Glutamatergic neuron (in vitro differentiated cells): ENCODE measurements at places on chromosomes 7 and 10.
A peak's percentile ranks its signal among the peaks of the same experiment; 100 is the strongest.

GRCh38 chr10:111473361-111473760, 396.5 kb downstream of the ADRA2A start:
- H3K36me3 ChIP-seq: no peaks in the 10 kb centered on the region
- peaks cover 1% of the 10 kb centered on the region for H3K4me1 ChIP-seq
- H3K27me3 ChIP-seq: no peaks in the 10 kb centered on the region
- H3K4me3 ChIP-seq: no peak overlapping the region

DNA sequence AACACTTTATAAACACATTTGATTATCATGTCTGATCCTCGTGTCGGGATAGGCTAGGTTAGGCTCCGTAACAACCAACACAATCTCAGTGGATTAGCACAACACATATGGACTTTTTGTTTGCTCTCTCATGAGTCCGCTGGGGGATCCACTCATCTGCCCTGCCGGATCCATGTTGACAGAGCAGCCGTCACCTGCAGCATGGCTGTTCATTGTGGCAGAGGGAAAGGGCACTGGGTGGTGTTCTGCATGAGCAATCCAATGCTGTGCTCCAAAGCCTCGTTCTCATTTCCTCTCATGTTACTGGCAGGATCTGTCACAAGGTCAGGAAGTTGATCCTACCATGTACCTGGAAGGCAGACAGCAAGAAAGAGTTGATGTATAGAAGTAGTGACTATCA, 62.5 kb upstream of the RAPGEF5 start:
- DNase-seq: no peak
- no peaks in the 10 kb centered on the region for H3K27me3 ChIP-seq
- H3K27ac ChIP-seq: no peak overlapping the region
- H3K4me3 ChIP-seq: no peak overlapping the region
- no peaks in the 10 kb centered on the region for H3K4me1 ChIP-seq
- H3K36me3 ChIP-seq: no peaks in the 10 kb centered on the region

GRCh38 chr7:2201128-2201527, 31.6 kb downstream of the MAD1L1 start:
- H3K4me3 ChIP-seq: no peak overlapping the region
- no peaks in the 10 kb centered on the region for H3K36me3 ChIP-seq
- peaks cover 26% of the 10 kb centered on the region for H3K4me1 ChIP-seq
- no peak for DNase-seq

GRCh38 chr10:5443429-5443828, 31.1 kb downstream of the NET1 start:
- no peak for DNase-seq
- H3K27me3 ChIP-seq: no peaks in the 10 kb centered on the region
- no peak overlapping the region for H3K4me3 ChIP-seq

- H3K4me1 ChIP-seq: peaks cover 8% of the 10 kb centered on the region
- H3K4me3 ChIP-seq: peak overlapping the region; percentile 83
- H3K27me3 ChIP-seq: peaks cover 71% of the 10 kb centered on the region
These were observed 7.2 kb downstream of the DLX5 start for GRCh38 chr7:97017192-97018125.

GRCh38 chr7:112257073-112257472, 50.6 kb downstream of the ZNF277 start:
- H3K4me1 ChIP-seq: peaks cover 4% of the 10 kb centered on the region
- H3K4me3 ChIP-seq: no peak overlapping the region
- H3K27ac ChIP-seq: no peak overlapping the region
- H3K27me3 ChIP-seq: no peaks in the 10 kb centered on the region
- no peaks in the 10 kb centered on the region for H3K36me3 ChIP-seq
- DNase-seq: no peak

DNA sequence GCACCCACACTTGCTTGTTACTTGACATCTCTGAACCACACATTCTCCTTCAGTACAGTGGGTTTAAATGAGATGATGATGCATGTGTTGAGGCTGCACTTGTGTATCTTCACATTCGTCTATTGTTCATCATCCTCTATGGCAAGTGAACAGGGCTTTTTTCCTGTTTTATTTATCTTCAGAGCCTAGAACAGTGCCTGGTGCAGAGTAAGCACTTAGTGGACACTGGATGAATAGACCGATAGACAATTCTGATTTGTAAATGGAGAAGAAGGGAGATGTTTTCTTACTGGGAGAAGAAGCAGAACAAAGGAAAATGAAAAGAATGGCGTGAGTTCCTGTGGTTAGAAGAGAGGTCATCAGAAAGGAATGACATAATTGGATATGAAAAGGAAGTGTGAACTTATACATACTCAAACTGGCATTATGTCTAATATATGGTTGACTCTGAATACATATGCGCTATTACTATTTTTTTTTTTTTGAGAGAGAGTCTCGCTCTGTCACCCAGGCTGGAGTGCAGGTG, 99.7 kb downstream of the AVL9 start:
- DNase-seq: no peak
- peaks cover 1% of the 10 kb centered on the region for H3K27me3 ChIP-seq
- no peak overlapping the region for H3K27ac ChIP-seq
- peaks cover 4% of the 10 kb centered on the region for H3K4me1 ChIP-seq
- peaks cover 9% of the 10 kb centered on the region for H3K36me3 ChIP-seq

DNA sequence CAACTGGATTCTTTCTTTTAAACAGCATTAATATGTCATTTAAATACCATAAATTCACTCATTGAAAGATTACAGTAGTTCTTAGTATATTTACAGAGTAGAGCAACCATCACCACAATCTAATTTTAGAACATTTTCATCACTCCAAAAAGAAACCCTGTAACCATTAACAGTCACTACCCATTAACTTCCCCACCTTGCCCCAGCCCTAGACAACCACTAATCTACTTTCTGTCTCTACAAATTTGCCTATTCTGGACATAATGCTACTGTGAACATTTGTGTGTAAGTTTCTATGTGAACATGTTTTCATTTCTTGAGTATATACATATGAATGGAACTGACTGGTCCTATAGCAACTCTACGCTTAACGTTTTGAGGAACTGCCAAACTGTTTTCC, 42.4 kb downstream of the P4HA1 start:
- no peak for DNase-seq
- no peak overlapping the region for H3K4me3 ChIP-seq
- H3K27ac ChIP-seq: no peak overlapping the region

DNA sequence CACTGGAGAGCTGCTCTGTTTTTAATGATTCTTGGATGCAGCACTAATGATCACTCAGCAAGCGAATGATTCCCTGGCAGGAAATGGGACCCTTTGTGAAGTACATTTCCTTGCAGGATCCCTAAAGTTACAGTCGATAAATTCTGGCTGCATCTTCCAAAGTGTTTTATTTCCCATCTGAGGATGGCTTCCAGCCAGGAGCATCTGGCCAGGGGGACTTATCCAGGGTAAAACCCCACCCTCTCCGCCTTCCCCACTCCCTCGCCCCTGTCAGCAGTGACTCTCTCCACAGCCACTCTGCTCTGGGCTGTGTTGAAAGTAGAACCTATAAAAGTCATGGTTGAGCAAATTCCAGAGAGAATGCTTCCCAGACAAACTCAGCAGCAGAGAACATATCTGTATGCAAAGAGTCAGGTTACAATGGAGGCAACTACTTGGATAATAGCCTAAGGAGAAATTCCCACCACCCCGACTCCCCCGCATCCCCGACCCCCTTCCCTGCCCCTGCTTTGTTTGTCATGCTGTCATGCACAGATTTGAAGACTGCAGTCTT, 111.0 kb upstream of the ANLN start:
- H3K27me3 ChIP-seq: peaks cover 12% of the 10 kb centered on the region
- H3K27ac ChIP-seq: peak overlapping the region; percentile 78
- peak overlapping the region; percentile 71 for H3K4me3 ChIP-seq
- DNase-seq: no peak
- H3K36me3 ChIP-seq: peaks cover 4% of the 10 kb centered on the region
- H3K4me1 ChIP-seq: peaks cover 60% of the 10 kb centered on the region

- no peak for DNase-seq
- peaks cover 40% of the 10 kb centered on the region for H3K27me3 ChIP-seq
These were observed 13.0 kb downstream of the EN2 start for GRCh38 chr7:155470686-155471638.

DNA sequence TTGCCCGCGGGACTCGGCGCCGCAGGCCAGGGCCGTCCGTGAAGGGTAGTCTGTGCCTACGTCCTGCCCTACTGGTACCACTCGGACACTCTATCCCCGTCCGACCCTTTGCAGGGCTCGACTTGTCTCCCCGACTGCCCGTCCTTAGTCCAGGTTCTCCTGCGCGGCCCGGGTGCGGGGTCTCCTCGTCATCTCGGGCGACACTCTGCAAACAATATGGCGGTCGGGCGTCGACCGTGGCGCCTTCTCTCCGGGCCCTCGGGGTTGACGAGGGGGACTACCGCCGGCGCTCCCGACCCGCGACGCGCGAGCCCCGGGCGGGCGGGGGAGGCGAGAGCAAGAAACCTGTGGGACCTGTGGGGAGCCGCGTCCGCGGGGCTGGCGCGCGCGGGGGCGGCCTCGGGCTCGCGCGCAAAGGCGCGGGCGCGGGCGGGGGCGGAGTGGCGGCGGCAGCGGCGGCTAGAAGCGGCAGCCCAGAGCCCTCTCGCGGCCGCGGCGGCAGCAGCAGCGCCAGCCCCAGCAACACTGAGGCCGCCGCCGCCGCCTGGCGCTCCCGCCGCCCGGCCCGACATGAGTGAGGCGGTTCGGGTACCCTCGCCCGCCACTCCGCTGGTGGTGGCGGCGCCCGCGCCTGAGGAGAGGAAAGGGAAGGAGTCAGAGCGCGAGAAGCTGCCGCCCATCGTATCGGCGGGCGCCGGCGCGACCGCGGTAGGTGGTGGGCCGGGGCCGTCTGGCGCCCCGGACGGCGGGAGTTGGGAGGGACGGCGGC, at the start of gene HECTD2:
Gene HECTD2, plus strand, starts transcription at position 476 of the 769 bp plus-strand sequence. Its CDS starts 95 bp downstream, at position 571.
- H3K4me1 ChIP-seq: peaks cover 14% of the 10 kb centered on the region
- no peaks in the 10 kb centered on the region for H3K36me3 ChIP-seq
- DNase-seq: peak; percentile 86
- peaks cover 12% of the 10 kb centered on the region for H3K27me3 ChIP-seq
- peak within 1 kb of the TSS; percentile 98 for H3K27ac ChIP-seq

GRCh38 chr7:36440880-36441279, 51.2 kb downstream of the ANLN start:
- no peak for DNase-seq
- H3K27me3 ChIP-seq: no peaks in the 10 kb centered on the region
- H3K4me1 ChIP-seq: no peaks in the 10 kb centered on the region
- H3K27ac ChIP-seq: no peak overlapping the region
- no peak overlapping the region for H3K4me3 ChIP-seq

DNA sequence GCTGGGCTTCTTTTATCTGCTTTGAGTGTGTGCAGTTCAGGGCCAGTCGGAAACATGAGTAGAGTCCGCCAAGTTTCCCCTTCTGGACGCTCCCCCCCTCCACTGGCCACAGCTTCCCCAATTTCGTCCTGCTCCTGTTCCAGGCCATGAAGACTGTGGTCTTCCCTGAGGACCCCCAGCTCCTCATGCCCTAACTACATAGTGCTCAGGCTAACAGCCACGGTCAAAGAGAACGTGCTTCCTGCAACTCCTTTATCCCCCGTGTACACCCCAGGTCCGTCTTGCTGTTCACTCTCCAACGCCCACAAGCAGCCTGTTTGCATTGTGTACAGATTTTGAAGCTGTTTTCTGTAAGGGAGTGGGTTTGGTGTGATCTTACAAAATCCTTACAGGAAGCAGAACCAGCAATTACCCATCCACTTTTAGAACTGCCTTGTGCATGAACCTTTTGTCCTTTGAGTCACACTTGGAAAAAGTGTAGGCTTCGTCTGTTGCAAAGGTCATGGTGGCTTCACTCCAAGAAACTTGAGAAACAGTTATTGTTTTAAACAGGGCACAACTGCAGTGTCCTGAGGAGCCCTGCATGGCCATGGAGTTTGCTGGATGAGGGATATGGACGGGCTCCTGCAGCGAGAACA, 77.0 kb upstream of the FAM20C start:
- no peak overlapping the region for H3K4me3 ChIP-seq
- no peak for DNase-seq
- peaks cover 2% of the 10 kb centered on the region for H3K4me1 ChIP-seq
- H3K36me3 ChIP-seq: peaks cover 21% of the 10 kb centered on the region

DNA sequence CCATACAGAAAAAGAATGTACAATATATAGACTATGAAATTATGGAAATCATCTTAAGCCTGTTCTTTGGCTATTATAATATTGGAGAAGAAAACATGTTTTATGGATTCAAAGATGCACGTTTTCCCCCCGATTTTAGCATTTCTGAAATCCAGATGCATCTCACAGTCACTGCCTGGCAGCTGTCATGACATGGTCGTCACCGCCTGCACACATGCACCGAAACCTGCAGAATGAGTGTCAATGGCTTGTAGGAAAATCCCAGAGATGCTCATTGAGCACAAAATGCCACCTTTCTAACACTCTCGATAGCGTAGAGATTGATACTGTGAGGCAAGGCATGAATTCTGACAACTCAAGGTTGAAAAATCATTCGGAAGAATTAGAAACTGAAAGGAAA, 115.5 kb downstream of the TAF3 start:
- no peak for DNase-seq
- H3K27ac ChIP-seq: no peak overlapping the region
- no peaks in the 10 kb centered on the region for H3K27me3 ChIP-seq
- no peaks in the 10 kb centered on the region for H3K36me3 ChIP-seq
- H3K4me3 ChIP-seq: no peak overlapping the region
- peaks cover 9% of the 10 kb centered on the region for H3K4me1 ChIP-seq

- peaks cover 3% of the 10 kb centered on the region for H3K4me1 ChIP-seq
- peaks cover 6% of the 10 kb centered on the region for H3K27me3 ChIP-seq
- H3K4me3 ChIP-seq: no peak overlapping the region
- peaks cover 10% of the 10 kb centered on the region for H3K36me3 ChIP-seq
These were observed 121.6 kb upstream of the SEMA3C start for GRCh38 chr7:81040496-81040895.

DNA sequence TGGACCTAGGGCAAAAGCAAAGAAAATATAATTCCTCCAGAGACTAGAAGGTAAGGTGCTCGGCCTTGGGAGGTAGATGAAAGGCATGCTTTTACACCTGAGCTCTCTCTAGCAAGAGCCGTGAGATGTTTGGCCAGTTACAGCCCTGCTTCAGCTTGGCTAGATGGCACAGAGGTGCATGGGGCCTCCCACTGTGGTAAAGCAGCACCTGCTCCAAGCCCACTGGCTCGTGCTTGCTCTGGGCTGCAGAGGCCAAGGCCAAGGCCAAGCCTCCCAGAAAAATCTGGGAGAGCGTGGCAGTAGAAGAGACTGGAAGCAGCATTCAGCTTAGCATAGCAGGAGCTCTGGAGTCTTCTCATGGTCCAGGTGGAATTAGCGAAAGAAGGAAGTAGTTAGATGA, 31.0 kb upstream of the OPALIN start:
- no peak overlapping the region for H3K4me3 ChIP-seq
- H3K27me3 ChIP-seq: peaks cover 3% of the 10 kb centered on the region
- H3K27ac ChIP-seq: no peak overlapping the region
- no peaks in the 10 kb centered on the region for H3K4me1 ChIP-seq
- no peak for DNase-seq

DNA sequence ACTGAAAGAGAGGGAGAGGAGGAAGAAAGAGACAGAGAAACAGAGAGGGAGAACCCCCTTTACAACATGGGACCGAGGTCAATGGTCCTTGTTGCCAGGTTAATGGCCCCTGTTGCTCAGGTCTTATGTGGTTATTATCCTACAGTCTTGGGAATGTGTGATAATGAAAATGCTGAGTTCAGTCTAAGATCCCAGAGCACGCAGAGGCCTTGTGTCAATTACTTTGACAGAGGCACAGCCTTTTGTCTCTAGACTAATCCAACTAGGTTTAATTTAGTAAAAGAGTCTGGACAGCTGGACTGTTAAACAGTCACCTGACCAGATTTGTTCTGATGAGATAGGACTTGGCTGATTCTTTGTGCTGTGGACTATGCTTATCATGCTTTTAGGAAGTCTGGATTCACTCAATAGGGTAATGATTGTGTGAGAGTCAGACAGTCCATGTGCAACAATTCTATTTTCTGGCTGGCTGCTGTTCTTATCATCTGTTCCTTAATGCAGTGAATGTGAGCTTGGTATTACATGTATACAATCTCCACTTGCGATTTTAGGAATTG, 157.4 kb upstream of the MAGI2 start:
- H3K36me3 ChIP-seq: no peaks in the 10 kb centered on the region
- H3K27me3 ChIP-seq: no peaks in the 10 kb centered on the region
- no peak for DNase-seq
- H3K27ac ChIP-seq: peak overlapping the region; percentile 80
- H3K4me3 ChIP-seq: no peak overlapping the region
